H9 (cell line): ENCODE measurements at places on chromosomes 16 and 17.
A peak's percentile ranks its signal among the peaks of the same experiment; 100 is the strongest.

- no peak for DNase-seq
Measured at GRCh38 chr16:30065943-30066760, 592 bp downstream of the ALDOA start.

DNA sequence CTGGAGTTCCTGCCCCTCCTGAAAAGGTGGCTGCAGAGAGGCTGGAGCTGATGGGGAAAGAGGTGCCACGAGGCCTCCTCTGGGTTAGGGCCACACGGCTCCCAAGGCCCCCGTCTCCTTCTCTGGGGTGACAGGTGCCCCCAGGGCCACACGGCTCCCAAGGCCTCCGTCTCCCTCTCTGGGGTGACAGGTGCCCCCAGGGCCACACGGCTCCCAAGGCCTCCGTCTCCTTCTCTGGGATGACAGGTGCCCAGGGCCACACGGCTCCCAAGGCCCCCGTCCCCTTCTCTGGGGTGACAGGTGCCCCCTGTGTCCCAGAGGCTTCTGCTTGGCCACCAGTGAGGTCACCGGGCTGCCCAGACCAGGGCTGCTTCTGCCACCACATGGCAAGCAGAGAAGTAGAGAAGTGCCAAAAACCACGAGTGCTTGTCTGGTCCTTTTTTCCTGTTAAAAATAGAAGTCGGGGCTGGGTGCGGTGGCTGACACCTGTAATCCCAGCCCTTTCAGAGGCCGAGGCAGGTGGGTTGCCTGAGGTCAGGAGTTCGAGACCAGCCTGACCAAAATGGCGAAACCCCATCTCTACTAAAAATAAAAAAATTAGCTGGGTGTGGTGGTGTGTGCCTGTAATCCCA is 4.1 kb downstream of the CAPN15 start:
- no peak for DNase-seq

DNA sequence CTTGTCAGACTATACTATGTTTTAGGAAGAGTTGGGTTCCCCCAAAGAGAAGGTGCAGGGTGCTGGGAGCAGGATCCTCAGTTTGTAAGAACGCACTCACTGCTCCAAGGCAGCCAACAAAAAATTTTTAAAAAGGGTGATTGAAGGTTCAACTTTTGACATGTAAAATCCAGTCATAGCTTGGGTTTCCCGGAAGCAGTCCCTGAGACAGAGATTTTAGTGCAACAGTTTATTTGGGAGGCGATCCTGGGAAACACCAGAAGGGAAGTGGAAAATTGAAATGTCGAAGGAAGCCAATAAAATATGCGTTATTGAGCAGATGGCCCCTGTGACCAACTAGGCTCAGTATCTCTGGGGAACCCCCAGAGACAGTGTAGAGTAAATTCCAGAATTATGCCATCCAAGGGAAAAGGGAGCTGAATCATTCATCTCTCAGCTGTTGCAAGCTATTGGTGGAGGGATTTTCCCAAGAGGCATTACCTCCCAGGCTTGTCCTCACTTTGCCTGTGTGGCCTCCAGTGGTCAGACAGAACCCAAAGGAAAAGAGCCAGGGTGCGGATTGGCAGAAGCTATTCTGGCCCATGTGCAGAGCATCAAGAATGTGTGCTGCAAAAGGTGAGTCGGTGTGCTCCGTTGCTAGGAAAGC is 72.9 kb downstream of the HS3ST3B1 start:
- DNase-seq, result no peak

DNA sequence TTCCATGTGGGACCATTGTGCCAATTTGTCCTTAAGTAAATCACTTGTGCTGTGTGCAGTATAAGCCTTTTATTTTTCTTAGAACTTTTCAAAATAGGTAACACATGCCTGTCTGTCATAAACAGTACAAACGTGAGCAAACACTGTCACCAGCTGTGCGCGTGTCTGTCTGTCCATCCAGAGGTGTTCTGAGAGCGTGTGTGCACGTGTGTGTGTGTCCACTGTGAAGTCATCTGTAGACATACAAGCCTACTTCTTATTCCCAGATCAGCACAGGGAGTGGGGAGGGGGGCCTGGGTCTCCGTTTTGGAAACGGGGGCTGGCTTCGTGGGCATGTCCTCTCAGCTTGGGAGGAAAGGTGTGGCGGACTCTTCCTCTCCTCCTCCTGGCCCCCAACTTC is 9.4 kb downstream of the TMEM235 start:
- DNase-seq, result no peak

DNA sequence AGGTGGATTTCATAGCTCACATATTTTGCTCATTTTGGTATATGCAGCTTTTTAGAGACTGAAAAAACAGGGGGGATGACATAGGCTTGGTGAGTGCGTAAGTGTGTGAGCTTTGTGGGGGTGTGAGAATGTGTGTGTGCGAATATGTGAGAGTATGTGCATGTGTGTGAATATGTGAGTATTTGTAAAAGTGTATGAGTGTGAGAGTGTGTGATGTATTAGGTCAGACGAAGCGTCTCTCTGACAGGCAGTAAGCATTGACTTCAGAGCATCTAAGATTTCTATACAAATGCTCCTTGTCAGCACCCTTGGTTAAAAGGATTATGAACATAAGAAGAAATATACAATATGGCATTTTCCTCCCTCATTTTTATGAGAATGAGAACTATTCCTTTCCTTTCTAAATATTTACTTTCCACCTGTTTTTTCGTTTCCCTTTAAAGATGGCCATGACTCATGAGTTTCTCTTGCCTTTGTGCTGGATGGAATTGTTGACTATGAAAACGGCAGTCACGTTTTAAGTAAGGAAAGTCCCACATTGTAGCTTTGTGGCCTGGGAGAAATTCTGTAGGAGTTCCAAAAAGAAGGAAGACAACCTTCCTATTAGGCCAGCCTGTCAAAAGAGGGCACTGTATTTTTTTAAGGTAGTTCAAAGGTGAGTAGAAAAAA is 276.4 kb downstream of the FOXL1 start:
- DNase-seq, result no peak

DNA sequence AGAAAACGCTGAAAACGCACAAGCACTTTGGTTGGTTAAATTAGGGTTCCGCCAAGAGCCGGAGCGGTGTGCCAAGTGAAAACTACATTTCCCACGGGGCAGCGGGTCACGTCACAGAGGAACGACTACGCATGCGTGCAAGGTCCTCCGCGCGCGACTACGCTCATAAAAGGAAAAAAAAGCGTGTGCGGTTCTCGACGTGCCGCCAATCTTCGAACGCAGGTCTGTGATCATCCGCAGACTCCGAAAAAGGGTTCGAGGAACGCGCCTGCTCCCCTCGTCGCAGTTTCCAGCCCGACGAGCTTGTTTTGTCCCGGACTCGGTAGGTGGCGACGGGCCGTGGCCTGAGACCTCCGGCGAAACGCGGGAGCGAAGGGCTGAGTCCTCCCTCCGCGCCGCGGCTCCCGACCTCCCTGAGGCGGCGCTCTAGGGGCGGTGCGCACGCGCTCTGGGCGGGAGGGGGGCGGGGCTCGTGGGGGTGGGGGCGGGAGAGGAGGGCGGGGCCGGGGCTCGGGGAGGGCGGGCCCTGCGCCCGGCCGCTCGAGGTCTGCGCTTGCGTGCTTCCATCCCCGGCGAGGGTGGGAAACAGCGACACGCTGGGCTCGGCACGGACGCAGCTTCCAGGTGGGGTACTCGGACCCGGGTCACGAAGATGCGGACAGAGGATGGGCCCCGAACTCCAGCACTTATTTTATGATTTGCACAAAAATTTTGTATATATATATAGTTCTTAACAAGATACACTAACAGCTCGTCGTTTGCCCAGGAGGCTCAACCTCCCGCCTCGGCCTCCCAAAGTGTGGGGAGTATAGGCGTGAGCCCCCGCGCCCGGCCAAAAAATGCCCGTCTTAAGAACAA is at the start of gene SGF29:
TSS of gene SGF29 (plus strand) at position 145 of the 858 bp plus-strand sequence. CDS start 27,150 bp downstream, outside the sequence.
- DNase-seq, result peak; percentile 90

GRCh38 chr16:59252317-59252716 is 518.2 kb upstream of the GOT2 start:
- DNase-seq, result no peak

GRCh38 chr17:49963626-49964302 is 5.2 kb upstream of the DLX4 start:
- peak; percentile 69 for DNase-seq

GRCh38 chr16:56029026-56029425 is 153.9 kb upstream of the CES5A start:
- DNase-seq, result no peak

DNA sequence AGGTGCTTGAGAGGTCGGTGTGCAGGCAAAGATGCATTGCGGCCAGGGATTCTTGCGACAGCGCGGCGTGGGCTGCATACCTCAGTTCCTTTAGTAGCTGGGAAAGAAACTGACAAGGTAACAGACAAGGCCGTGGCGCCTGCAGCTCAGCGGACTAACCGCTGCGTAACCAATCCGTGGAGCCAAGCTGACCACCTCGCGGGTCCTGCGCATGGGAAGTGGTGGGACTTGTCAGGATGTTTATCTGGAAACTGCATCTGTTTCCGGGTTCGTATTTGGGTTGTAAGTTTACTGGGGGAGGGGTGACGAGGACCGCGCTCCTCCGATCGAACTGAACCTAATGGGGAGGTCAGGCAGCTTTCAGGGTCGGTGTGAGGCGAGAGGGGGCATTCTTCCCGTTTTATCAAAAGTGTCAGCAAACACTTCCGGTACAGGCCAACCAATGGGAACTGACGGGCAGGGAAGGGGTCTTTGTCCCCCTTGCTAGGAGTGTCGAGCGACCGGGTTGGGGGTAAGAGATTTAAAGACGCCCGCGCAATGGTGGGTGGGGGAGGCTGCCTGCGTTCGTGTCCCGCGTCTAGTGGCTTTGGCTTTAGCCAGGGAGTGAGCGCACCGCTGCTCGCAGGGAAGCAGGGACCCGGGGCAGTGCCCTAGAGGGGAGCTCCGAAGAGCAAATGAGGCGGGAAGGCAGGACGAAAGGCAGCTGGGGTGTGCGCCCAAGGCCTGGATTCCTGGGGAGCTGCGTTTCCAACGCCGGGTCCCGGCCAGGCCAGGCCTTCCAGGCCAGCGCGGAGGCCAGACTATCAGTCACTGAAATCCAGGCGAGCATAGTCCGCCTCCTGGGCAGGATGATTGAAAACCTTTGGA is 7.0 kb downstream of the IRX6 start:
- DNase-seq, result peak; percentile 33

- no peak for DNase-seq
Measured at GRCh38 chr17:81261582-81262336, 22.6 kb downstream of the NDUFAF8 start.

DNA sequence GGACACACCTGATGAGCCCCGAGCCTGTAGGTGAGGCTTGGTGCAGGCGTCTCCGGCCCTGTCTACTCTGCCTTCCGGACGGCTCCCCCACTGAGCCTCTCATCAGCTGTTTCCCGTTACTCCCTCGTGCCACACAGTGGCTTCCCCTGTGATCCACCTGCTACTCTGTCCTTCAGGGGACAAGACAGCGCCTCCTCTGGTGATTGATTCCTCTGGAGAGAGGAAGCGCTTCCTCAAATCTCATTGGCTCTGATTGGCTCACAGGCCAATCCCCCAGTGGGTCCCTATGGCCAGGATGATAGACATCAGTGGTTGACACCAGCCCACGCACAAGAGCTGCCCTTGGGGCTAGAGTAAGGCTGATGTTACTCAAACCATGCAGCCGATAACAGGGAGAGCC is 24.0 kb downstream of the RNF213 start:
- peak; percentile 78 for DNase-seq

- DNase-seq, result no peak
Measured at GRCh38 chr17:76107509-76107908, 3.9 kb upstream of the EXOC7 start.

DNA sequence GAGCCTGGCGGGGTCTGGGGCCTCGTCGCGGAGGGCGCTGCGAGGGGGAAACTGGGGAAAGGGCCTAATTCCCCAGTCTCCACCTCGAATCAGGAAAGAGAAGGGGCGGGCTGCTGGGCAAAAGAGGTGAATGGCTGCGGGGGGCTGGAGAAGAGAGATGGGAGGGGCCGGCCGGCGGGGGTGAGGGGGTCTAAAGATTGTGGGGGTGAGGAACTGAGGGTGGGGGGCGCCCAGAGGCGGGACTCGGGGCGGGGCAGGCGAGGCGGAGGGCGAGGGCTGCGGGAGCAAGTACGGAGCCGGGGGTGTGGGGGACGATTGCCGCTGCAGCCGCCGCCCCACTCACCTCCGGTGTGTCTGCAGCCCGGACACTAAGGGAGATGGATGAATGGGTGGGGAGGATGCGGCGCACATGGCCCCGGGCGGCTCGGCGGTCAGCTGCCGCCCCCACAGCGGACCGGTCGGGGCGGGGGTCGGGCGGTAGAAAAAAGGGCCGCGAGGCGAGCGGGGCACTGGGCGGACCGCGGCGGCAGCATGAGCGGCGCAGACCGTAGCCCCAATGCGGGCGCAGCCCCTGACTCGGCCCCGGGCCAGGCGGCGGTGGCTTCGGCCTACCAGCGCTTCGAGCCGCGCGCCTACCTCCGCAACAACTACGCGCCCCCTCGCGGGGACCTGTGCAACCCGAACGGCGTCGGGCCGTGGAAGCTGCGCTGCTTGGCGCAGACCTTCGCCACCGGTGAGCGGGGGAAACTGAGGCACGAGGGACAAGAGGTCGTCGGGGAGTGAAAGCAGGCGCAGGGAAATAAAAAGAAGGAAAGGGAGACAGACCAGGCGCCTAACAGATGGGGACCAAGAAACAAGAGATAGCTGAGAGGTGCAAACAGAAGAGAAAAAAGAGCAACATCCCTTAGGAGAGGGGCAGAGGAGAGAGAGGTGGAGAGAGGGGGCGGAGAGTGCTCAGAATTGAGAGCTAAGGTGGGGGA is at the start of gene PNMT:
TSS of gene PNMT (plus strand) at position 509 of the 980 bp plus-strand sequence. CDS start at position 532, 23 bp downstream.
- DNase-seq, result peak; percentile 81

GRCh38 chr16:53913099-53913870 is 209.3 kb downstream of the FTO start:
- DNase-seq, result no peak

- peak; percentile 93 for DNase-seq
Measured at GRCh38 chr17:76707985-76708807, 2.6 kb downstream of the MXRA7 start.

GRCh38 chr16:4200000-4200780 is 41.7 kb downstream of the SRL start:
- DNase-seq, result peak; percentile 61

- DNase-seq, result no peak
Measured at GRCh38 chr16:27564224-27564623, 14.3 kb downstream of the KATNIP start.

DNA sequence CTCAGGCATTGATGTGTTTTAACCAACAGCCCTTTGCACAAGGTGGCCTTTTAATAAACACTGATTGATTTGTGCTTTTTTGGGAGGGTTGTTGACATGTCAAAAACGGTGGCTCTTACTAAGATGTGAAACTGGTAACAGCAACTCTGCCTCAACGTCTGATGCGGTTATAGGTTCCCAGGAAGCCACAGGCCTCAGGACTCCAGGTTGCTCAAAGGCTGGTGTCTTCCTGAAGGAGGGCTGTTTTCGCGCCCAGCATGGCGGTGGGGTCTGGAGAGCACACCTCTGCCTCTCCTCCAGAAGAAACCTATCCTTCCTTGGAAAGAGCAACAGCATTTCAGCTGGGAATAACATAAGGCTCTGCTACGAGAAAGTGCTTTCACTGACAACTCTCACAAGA is 187.5 kb downstream of the IRF8 start:
- no peak for DNase-seq

DNA sequence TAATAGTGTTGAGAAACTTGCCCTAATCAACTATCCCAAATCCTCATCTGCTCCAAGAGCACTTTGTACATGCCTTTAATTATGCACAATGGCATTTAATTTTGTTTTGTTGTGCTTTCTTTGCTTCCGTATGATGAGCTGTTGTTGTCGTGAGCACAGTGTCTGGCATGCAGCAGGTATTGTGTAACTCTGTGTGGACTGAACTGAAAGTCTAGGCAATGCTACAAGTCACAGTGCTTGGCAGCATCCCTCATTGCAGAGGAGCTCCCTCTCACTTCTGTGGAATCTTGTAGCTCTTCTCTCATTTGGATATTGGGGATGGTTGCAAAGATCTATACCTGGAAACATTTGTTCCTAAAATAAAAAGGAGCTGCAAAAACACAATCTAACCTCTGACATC is 502.2 kb upstream of the CA10 start:
- no peak for DNase-seq

- DNase-seq, result no peak
Measured at GRCh38 chr17:72569148-72569946, 448.5 kb downstream of the SOX9 start.
